Endothelial cell of umbilical vein (primary cell): ENCODE measurements at places on chromosomes 5 and 9. TPM values are rescaled to one million over a fixed set of nuclear protein-coding genes. Genes with fewer than 3 reads are reported as not detected.

GRCh38 chr5:73591698-73592501 lies 26.4 kb downstream of the UTP15 start:
- peak; percentile 14 for DNase-seq

The WDR31 gene
- total RNA-seq, result 0.62 and 1.00 TPM in 2 replicates

GRCh38 chr9:128065907-128066712 lies 1.0 kb downstream of the NAIF1 start:
- no peak for DNase-seq

- no peak for DNase-seq
Measured at GRCh38 chr9:137575364-137575715, 3.4 kb downstream of the DPH7 start.

The FBP1 gene
- 2.2 and 3.8 TPM in 2 replicates for total RNA-seq

DNA sequence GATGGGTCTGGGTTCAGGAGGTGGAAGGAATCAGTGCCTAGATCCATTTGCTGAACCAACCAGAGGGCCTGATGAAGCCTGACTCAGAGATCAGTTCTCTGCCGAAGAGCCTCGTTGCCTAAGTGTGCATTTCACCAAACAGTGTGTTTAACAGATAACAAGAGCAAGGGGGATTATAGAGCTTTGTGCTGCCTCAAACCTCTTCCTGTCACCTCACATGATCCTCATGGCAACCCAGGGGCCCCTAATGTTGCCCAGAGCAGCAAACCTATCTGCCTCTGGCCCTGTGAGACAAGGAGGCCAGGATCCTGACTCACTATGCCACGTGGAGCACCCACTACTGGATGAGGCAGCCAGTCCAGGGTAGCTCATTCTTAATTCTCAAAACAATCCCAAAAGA lies 66.3 kb upstream of the EPB41L4B start:
- no peak for DNase-seq

The ARHGEF37 gene
- total RNA-seq, result 7.0 and 7.1 TPM in 2 replicates

The FYB1 gene
- 0.44 TPM in 1 of 2 replicates, not detected in the other for total RNA-seq

DNA sequence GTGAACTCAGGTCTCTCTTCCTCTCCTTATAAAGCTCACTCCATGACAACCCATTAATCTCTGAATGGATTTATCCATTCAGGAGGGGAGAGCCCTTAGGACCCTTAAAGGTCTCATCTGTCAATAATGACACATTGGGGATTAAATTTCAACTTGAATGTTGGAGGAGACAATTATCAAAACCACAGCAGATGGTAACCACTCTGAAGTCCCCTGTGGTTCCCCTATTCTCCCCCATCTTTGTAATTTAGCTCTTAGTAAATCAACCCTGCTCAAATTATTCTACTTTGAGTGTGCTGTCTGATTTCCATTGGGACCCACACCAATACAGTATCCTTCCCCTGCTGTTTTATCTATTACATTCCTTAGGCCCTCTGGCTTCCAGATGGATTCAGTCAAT lies 72.0 kb upstream of the RAI14 start:
- no peak for DNase-seq

GRCh38 chr5:128586848-128587247 lies 48.8 kb upstream of the FBN2 start:
- DNase-seq, result no peak

The HAVCR1 gene
- not detected in 2 replicates for total RNA-seq

GRCh38 chr5:42943931-42944631 lies 96.0 kb downstream of the ANXA2R start:
- DNase-seq, result no peak

GRCh38 chr9:72092820-72093219 lies 32.4 kb upstream of the C9orf57 start:
- no peak for DNase-seq

The ARL14EPL gene
- total RNA-seq, result 0.58 TPM in 1 of 2 replicates, not detected in the other

DNA sequence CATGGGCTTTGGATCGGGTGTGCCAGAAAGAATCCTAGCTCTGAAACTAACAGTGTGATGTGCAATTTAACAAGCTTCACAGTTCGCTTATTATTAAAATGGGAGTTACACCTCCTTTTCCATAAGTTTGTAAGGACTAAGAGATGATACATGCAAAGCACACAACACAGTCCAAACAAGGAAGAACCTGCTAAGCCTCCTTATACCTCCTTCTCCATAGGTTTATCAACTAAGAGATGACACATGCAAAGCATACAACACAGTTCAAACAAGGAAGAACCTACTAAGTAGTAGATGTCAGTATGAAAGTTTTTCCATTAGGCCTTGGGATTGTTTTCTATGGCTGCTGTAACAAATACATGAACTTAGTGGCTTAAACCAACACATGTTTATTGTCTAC lies 215.9 kb downstream of the DCP2 start:
- DNase-seq, result no peak

DNA sequence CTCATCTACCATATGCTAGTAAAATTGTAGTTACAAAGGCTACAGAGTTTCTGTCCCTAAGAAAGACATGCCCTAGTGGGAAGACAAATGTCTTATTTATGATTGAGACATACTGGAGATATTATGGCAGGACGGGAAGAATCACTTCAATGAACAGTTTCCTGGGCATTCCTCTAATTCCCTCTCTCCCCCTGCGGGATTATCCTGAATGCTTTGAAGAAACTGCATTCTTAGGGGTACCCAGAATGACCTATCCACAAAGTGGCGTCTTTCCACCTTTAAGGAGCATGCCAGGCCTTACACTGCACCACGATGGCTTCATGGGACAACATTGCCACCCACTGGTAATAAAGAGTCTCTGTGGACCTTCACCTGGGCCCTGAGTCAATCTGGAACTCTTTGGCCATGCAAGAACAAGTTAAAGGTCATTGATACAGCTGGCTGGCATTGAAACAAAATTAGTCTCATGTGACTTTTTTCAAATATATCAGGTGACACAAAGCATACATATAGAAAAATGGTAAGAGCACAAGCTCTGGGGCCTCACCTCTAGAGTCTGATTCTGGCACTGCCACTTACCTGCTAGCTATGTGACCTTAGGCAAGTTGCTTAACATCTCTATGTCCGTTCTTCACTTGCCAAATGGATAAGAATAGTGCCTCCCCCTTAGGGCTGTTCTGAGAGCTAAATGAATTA lies 32.0 kb downstream of the ANKRD55 start:
- DNase-seq, result peak; percentile 93

DNA sequence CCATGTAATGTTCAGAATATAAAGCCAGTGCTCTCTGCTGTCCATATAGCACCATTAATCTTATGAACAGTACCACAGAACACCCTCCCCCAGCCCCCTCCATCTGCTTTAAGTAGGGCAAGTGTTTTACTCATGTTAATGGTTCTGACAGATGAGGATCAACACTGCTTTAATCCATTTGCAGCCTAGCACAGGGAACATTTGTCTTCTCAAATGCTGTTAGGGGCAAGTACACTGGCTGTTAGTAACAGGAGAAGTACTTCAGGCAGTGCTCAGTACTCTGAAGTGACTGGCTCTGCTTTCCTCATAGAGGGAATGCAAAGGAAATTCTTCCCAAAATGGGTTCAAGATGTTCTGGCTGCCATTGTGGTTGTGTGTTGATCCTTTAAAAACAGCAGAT lies 202.6 kb downstream of the DCP2 start:
- no peak for DNase-seq

The TEX48 gene
- not detected in 2 replicates for total RNA-seq

DNA sequence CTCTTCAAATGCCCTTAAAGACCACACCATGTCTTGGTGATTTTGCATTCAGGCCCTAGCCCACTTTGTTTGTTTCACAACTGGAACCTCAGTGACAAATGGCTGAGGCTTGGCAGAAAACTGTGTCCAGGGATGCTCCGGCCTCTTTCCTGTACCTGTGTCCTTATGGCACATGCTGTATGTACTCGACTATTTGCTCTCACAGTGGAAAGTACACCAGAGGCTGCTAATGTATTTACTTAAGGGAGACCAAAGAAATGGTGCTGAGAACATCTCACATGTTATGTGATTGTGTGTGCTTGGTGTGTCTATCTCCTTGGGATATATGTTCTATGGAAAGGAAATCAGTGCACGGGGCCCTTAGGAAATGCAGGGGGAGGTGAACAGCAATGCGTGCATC lies 263.3 kb downstream of the GADD45G start:
- no peak for DNase-seq

DNA sequence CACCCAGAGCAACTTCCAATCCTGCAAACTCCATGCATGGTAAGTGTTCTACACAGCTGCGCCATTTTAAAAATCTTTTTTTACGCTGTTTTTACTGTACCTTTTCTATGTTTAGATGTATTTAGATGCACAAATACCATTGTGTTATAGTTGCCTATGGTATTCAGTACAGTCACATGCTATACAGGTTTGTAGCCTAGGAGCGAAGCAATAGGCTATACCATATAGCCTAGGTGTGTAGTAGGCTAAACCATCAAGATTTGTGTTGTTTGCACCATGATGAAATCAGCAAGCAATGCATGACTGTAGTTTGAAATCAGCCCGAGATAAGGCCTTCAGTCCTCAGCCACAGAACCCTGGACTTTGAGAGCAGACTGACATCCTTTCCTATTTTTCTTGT lies 101.2 kb downstream of the LIX1 start:
- no peak for DNase-seq

DNA sequence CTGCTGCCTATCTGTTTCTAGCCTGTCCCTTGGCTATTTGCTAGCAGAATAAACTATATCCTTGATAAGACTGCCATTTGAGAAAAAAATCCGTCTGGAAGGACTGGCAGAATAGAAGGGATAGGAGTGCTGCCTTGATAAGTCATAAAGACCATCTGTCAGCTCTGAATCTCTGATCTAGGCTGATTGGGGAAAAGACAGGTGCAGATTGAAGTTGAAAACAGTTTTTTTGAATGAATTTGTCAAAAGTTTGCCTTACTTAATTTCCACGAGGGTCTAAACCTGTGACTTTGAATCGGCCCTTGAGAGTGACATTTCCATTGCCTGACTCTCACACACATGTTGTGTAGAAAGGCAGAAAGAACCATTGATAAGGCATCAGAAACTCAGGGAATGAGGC lies 218.6 kb downstream of the MAN2A1 start:
- no peak for DNase-seq

- DNase-seq, result no peak
Measured at GRCh38 chr9:115786321-115786720, 367.3 kb upstream of the PAPPA start.

DNA sequence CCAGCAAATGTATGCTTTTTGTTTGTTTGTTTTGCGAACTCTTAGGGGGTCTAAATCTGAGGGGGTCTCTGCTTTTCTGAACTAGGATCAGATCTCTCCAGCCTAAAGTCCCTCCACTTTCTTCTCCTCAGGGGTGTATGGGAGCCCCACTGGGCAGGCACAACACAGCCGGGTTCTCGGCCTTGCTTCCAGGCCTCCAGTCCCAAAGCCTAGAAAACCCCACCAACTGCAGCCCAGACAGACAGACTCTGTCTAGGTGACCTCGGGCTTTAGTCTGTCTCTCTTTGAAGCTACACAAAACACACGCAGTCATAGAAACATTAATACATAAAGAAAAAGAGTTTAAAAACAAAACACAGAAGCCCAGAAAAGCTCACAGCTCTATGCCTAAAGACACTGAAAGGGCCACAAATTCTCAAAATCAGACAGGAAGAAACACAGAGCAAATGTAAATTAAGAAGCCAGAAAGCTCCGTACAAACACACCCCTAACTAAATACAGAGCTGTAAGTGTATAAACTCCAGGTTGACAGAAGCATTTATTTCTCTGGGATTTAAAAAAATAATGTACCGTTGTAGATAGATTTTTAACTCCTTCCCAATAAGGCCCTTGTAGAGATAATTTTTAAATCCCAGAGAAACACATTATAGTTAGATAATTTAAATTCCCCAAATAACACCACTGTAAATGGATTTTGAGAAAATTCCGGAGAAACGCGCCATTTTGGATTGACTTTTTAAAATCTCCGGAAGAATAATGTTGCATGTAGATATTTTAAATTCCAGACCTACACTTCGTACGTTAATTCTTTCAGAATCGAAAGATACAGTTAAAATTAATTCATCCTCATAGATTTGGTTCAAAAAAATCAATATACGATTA lies 2.0 kb downstream of the PITX1 start:
- no peak for DNase-seq

DNA sequence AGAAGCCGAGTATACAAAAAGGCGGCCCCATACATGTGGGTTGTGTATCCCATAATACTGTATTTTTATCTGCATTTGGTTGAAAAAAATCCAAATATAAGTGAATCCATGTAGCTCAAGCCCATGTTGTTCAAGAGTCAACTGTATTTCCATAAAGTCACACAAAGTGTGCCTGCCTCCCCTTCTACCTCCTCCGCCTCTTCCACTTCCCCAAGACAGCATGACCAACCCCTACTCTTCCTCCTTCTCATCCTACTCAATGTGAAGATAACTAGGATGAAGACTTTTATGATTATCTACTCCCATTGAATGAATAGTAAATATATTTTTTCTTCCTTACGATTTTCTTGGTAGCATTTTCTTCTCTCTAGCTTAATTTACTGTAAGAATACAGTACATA lies 92.7 kb downstream of the RFX3 start:
- DNase-seq, result no peak

- DNase-seq, result no peak
Measured at GRCh38 chr9:129610213-129610472, 10.8 kb downstream of the C9orf50 start.

DNA sequence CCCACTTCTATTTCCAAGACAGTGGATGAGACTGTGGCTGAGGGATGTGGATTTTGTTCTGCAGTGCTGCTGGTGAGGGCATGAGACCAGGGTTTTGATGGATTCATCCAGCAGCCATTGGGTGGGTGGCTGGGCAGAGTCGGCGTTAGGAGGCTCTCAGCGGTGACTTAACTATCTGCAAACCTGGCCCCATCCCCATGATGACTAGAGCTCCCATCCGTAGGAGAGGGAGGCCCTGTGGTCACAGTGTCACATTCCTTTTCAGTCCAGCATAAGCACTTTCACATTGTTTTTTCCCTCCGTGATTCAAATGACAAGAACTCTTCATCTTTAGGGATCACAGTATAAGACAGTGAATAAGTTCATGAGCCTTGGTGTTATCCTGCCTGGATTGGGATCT lies 60.4 kb upstream of the SPRY4 start:
- no peak for DNase-seq

DNA sequence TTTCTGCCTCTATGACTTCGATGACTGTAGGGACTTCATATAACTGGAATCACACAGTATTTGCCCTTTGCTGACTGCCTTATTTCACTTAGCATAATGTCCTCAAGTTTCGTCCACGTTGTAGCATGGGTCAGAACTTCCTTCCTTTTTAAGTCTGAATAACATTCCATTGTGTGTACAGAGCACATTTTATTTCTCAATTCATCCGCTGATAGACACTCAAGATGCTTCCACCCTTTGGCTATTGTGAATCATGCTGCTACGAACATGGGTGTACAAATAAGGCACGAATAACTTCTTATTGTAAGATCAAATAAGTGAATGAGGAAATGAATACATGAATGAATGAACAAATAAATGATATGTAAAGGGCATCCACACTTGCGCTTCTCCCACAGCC lies 13.0 kb downstream of the BARX1 start:
- no peak for DNase-seq
